ENCODE measurements at places on chromosomes 7 and 10.

DNA sequence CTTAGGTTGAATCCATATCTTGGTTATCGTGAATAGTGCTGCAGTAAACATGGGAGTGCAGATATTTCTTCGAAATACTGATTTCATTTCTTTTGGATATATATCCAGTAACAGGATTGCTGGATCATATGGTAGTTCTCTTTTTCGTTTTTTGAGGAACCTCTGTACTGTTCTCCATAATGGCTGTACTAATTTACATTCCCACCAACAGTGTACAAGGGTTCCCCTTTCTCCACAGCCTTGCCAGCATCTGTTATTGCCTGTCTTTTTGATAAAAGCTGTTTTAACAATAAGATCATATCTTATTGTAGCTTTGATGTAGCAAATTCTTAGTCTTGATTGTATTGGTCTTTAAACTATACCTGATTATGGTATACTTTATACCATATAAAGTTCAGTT lies 45.3 kb downstream of the ZNRF2 start:
- no peak for DNase-seq

GRCh38 chr7:159209429-159209828 lies 64.8 kb upstream of the VIPR2 start:
- DNase-seq, result no peak

DNA sequence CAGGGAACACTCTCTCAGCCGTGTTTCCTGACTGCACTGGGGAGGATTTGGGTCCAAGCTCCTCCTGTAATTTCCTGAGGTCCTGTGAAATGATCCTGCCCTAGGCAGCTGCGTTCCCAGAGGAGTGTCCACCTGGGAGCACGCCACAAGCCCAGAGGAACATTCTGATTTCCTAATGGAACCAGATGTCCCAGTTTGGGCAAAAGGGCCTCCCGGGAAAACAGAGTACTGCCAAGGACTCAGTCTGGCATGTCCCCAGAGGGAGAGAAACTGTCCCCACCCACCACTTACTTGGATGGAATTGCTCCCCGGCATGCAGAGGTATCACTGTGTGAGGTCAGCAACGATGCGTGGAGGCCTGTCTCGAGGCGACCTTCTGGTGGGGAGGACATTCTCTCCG lies 34.5 kb downstream of the ASB13 start:
- DNase-seq, result no peak

DNA sequence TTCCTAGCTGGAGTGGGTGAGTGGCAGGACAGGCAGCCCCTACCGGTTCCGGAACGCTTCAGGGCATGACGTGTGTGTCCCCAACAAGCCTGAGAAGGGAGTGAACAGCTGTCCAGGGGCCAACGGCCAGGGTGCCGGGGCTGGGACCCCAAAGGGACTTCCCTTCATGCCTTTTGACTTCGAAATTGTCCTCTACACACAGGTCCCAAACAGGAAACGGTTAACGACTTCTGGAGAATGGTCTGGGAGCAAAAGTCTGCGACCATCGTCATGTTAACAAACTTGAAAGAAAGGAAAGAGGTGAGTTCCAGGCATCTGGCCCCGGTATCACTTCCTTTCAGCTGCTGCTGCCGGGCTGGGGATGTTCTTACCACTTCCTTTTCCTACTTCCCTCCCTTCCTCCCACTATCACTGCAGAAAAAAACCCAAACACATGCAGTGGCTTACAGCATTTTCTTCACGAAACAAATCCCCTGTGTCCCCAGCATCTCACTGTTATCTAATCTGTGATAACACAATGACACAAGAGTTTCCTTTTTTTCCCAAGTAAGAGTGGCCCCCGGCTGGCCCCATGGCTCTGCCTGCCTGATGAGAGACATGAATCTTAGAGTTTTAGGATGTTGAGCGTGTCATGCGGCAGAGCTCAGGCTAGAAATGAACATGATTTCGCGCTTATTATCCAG lies 63.2 kb downstream of the MKI67 start:
- DNase-seq, result no peak

DNA sequence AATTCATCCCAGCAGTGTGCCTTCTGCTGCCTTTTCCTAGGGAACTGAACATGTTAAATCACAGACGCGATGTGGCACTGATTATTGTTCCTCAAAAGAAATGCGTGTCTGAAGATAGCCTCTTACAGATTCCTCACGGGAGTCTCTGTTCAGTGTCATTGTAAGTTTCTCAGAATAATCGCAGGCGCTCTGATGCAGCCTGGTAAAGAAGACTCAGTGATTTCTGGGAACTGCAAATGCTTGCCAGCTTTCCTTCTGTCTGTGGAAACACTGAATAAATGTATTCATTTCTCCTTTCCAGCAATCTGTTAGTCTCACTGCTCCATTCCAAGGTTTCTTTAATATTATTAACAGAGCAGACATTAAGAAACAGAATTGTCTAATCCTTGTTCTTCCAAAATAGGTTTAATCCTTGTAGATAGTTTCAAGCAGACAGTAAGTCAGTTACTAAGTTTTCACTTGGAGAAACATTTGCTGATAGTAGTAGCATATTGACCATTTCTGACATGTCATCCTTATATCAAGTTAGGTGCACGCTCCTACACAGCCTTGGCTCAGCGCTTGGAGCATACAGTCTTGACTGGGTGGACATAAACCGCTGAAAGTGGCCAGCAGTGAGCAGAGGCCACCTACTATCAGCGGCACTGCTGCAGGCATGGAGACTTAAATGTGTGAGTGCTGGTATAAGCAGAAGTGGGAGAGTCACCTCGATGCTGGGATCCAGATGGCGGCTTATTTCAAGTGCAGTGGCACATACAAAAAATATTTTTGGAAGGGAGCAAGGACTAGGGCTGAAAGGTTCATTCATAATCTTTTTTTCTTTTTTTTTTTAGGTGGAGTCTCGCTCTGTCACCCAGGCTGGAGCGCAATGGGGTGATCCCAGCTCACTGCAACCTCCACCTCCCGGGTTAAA lies 27.7 kb downstream of the MMRN2 start:
- no peak for DNase-seq

- no peak for DNase-seq
Observed at GRCh38 chr7:117992635-117993376, 119.6 kb upstream of the CTTNBP2 start.

All from activated naive CD4-positive, alpha-beta T cell (primary cell).